ENCODE measurements at places on chromosomes 3 and 15. TPM values are rescaled to one million over a fixed set of nuclear protein-coding genes. Genes with fewer than 3 reads are reported as not detected.
A peak's percentile ranks its signal among the peaks of the same experiment; 100 is the strongest.

DNA sequence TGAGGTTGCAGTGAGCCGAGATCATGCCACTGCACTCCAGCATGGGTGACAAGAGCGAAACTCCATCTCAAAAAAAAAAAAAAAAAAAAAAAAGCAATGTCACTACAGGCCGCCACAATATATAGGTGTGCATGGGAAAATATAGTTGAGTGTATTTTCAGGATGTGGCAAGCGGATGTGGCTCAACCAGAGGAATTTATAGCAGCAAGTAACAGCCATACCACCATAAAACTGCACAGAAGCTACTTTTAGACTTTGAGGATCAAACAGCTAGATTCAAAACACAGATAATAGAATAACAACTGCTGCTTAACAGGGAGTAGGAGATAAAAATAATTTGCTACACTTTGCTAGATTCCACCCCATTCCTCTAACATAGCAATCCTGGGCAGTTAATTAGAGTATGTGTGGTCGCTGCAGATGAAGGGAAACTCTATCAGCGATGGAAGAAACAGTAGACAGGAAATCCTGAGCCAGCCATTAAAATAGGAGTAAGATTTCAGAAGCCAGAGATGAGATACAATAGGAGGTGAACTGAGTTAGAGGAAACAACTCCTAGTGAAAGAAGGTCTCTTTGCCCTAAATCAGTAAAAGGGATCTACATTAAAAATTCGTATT lies 318.7 kb upstream of the STT3B start:
- DNase-seq = no peak

- no peak for DNase-seq
Measured at GRCh38 chr3:197293605-197294237, 4.7 kb downstream of the DLG1 start.

C3orf70 gene
- 1.4 TPM for total RNA-seq

- no peak for DNase-seq
Measured at GRCh38 chr3:52574056-52574965, 37.9 kb downstream of the UQCC5 start.

SEMA3G gene
- total RNA-seq = 16.1 TPM

UCN2 gene
- not detected for total RNA-seq

DNA sequence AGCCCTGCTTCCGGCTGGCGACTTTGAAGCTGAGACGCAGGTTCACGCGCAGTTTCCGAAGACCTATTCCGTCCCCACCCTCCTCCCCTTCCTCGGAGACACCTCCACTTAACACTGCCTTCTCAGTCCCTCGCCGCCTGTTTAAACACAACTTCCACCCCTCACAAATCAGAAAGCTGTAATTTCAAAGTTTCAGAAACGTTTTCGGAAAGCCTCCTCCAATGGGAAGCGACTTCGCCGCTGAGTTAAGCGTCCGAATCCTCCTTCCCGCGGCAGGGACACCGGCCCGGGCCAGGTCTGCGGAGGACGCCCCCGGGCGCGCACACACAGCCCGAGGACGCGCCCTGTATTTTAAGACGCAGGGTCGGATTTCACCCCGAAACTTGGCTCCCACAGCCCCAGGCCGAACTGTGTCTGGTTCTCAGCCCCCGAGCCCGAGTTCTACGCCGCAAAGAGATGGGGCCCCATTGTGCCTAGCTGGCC lies 559 bp upstream of the LRRN1 start:
- no peak for DNase-seq

CELSR3 gene
- total RNA-seq = 0.13 TPM

PLEKHO2 gene
- 8.0 TPM for total RNA-seq

SPCS1 gene
- 87.7 TPM for total RNA-seq

- DNase-seq = peak; percentile 47
Measured at GRCh38 chr3:52532838-52533622, 627 bp downstream of the NT5DC2 start.

KIF7 gene
- 3.9 TPM for total RNA-seq

DNA sequence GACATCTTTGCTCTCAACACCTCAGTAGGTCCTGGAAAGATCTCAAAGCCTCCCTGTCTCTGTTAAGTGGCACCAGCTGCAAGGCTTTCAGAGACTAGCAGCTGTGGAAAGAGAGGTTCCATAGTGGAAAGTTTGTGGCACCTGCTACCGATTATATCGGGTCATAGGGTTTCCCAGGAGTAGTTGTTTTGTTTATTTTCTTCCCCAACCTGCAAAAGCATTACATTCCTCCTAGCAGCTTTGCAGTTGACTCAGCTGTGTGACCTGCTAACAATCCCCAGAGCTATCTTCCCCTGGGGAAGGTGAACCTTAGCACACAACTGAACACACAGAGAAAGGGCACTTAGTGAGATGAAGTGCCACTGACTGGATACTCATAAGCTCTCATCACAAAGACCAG lies 598.9 kb upstream of the GRM7 start:
- DNase-seq = no peak

- DNase-seq = peak; percentile 32
Measured at GRCh38 chr3:14633819-14634424, 17.6 kb upstream of the CCDC174 start.

PP2D1 gene
- total RNA-seq = not detected

PLXND1 gene
- 66.2 TPM for total RNA-seq

GRCh38 chr3:197447057-197447456 lies 108.7 kb downstream of the BDH1 start:
- DNase-seq = no peak

MORC1 gene
- not detected for total RNA-seq

DNA sequence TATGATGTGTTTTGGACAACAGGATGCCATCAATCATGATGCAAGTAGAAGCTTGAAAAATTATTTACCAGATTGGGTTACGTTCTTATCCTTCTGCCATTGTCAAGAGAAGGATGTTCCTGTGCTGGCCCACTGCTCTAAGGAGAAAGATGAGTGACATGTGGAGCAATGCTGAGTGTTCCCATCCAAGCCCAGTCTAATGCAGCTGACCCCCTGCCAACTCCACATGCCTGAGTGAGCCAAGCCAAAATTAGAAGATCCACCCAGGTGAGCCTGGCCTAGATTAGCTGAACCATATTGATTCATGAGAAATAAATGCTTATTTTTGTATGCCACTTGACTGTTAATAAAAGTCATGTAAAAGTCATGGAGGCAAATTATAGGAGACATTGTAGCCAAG lies 446.5 kb downstream of the CNTN3 start:
- DNase-seq = no peak

DNA sequence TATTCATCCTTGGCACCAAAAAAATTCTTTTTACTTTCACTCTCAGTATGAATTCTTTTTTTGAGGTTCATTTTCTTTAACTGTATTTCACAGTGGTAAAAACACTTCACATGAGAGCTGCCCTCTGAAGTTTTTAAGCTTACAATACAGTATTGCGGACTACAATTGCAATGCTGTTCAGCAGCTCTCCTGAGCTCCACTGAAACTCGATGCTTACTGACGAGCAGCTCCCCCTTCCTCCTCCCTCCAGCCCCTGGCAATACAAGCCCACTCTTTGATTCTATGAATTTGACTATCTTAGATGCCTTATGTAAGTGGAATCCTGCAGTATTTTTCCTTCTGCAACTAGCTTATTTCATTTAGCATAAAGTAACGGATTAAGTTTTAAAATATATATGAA lies 183.4 kb downstream of the ADAMTS17 start:
- no peak for DNase-seq

- peak; percentile 63 for DNase-seq
Measured at GRCh38 chr15:39511000-39511915, 69.6 kb upstream of the THBS1 start.

DNA sequence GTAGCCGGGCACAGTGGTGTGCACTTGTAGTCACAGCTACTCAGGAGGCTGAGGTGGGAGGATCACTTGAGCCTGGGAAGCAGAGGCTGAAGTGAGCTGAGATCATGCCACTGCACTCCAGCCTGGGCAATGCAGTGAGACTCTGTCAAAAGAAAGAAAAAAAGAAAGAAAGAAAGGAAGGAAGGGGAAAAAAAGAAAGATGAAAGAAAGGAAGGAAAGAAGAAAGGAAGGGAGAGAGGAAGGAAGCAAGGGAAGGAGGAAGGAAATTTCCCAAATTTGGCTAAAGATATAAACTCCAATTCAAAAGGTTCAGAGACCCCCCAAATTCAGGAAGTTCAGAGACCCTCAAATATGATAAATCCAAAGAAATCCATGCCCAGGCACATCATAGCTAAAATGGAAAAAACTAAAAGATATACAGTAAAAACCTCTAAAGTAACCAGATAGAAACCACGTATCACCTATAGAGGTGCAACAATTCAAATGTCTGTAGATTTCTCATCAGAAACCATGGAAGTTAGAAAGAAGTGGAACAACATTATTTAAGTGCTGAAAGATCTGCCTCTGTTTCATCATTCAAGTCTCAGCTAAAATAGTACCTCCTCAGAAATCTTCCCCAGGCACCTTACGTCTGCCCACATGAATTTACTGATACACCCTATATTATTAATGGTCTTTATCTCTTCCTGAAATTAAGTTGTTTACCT lies 10.7 kb downstream of the DET1 start:
- no peak for DNase-seq

GRCh38 chr3:21534462-21534861 lies 216.5 kb downstream of the ZNF385D start:
- DNase-seq = no peak

GRCh38 chr3:168165390-168166269 lies 69.9 kb upstream of the GOLIM4 start:
- DNase-seq = peak; percentile 70

DNA sequence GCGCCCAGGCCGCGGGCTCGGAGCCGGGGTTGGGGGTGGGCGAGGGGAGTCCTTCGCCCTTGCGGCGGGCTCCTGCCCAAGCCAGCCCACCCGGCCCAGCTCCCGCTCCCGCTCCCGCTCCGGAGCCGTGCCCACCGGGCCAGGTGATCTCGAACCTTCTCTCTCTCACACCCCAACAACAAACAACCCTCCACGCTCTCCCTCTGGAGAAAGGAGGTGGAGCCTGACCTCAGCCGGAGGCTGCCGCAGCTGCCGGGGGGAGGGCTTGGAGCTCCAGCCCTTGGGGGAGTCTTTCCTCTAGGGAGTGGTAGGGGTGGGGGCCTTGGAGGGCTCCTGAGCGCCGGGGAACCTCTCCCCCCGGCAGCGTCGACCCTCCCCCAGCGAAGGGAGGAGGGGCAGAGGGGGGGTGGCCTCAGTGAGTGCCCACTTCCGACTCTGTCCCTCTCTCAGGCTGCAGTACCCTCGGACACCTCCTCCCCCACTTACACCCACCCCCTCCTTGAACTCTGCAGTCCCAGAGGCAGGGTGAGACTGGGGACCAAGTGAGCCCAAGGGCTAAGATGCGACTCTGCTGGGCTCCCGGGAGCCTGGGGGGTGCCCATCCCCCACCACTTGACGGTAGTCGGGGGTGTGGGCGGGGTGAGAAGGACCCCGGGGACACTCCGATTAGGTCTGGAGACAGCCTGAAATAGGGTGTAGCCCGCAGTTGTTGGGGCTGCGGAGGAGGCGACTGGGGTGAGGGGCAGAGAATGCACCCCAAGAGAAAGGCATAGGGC lies 4.4 kb upstream of the BAHD1 start:
- DNase-seq = peak; percentile 27

AMT gene
- 34.3 TPM for total RNA-seq

DNA sequence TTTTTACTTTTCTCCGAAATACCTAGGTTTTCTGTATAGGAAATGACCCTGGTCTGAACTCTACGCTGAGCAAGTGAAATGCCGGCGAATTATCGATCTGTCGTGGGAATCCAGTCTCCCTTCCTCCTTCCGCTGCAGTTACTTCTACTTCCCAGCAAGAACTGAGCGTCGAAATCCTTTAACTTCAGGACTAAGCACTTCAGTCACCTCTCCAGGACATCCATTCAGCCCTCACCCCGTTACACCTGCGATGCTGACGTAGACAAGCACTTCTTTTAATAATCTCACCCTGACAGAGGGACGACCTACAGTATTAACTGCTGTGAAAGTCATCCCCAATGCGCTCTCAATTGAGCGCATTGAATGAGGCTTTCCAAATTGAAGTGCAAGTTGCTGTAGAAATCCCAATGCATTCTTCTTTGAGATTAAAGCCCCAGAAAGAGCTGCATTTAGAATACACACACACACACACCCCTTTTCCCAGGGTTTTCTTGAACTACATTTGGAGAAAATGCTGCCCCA lies 1.3 kb downstream of the TOP2B start:
- DNase-seq = no peak

- no peak for DNase-seq
Measured at GRCh38 chr15:97981058-97981457, 20.6 kb downstream of the ARRDC4 start.
